DMS 273 treated with DMSO at 0.1 percent for 48 hours (cell line): ENCODE measurements at places on chromosomes 11 and 22.
A peak's percentile ranks its signal among the peaks of the same experiment; 100 is the strongest.

GRCh38 chr22:21594865-21595452 is 27.4 kb downstream of the UBE2L3 start:
- DNase-seq, result no peak

- DNase-seq, result peak; percentile 37
Observed at GRCh38 chr11:77026743-77027142, 7.5 kb upstream of the B3GNT6 start.

DNA sequence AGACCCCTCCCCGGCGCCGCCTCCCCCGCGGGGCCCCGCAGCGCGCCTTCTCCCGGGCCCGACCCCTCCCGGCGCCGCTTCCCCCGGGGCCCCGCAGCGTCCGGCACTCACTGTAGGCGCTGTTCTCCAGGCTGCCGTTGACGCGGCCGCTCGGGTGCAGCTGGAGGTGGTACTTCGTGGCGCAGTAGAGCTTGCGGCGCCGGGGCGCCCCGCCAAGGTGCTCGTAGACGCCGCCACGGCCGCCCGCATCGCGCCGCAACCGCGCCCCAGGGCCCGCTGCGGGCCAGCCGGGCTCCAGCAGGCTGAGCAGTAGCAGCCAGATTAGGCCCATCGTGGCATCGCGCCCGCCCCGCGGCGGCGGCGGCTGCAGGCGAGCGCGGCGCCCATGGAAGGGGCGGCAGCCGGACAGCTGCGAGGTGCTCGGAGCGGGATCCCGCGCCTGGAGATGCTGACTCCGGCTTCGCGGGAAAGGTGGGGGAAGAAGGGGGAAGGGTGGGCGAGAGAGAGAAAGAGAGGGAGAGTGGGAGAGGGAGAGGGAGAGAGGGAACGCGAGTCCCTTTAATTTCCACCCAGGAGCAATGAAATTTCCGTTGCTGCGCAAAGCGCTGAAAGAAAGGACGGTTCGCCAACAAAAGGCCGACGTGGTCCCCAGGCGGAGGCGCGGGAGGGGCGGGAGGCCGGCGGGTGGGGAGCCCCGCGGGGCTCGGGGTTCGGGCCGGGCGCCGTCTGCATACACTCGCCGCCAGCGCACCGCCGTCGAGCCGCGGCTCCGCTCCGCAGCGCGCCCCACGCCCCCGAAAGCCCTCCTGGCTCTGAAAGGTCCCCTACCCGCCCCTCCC is at the start of gene FGF3:
FGF3 (minus strand) TSS at position 814 of the 839 bp plus-strand sequence; CDS start at position 331, 483 bp downstream.
- DNase-seq, result no peak

DNA sequence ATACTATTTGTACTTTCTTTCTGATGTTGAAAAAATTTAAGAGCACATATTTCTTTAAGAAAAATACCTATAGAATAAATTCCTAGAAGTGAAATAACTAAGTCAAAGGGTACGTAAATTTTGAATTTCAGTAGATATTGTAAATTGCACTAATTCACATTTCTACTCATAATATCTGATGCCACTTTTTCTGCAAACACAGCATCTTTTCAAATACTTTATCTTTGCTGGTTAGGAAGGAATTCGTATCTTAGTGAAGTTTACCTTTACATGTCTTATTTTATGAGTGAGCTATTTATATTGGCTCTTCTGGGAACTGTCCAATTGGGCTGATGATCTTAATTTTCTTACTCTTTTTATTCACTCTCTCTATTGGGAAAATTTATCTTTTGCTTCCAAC is 148.2 kb downstream of the DDX10 start:
- DNase-seq, result no peak

- DNase-seq, result no peak
Observed at GRCh38 chr22:19571995-19572394, 47.8 kb upstream of the CLDN5 start.

DNA sequence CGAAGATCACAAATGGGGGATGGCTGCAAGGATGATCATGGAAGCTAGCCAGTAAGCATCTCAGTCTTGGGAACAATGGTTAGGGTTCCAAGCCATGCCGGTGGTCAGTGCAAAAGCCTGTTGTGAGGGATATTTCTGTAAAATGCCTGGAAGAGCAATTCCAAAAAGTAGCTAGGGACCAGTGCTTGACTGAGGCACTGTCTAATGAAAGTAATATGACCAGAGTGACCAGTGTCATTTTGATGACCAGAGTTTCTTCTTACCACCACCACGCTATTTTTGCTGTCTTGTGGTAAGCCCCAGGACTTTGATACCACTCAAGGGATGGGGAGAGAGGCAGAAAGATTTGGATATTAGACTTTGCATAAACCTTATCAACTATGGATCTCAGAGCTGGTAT is 18.4 kb downstream of the GDPD4 start:
- no peak for DNase-seq

DNA sequence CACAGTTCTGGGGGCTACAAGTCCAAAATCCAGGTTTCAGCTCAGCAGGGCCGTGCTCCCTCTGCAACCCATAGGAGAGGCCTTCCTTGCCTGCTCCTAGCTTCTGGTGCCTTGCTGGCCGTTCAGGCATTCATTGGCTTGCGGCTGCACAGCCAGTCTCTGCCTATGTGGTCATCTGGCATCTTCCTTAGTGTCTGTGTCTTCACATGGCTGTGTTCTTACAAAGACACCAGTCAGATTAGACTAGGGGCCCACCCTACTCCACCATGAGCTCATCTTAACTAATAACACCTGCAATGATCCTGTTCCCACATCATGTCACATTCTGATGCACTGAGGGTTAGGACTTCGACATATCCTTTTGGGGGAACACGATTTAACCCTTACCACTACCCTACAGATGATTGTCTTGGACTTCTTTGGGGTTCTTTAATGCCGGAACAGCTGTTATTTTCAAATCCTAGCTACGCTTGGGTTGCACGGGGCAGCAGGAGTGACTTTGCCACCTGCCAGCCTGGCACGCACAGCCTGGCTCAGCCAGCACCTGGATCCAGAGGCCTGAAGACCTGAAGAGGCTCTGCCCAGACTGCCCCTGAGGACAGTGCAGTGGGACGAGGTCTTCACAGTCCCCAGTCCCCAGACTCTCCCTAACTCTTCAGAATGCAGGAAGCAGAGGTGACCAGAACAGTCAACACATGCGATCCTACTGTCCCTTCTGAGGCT is 7.7 kb upstream of the NEAT1 start:
- DNase-seq, result no peak

GRCh38 chr11:17585911-17586695 is 39.0 kb downstream of the OTOG start:
- no peak for DNase-seq

DNA sequence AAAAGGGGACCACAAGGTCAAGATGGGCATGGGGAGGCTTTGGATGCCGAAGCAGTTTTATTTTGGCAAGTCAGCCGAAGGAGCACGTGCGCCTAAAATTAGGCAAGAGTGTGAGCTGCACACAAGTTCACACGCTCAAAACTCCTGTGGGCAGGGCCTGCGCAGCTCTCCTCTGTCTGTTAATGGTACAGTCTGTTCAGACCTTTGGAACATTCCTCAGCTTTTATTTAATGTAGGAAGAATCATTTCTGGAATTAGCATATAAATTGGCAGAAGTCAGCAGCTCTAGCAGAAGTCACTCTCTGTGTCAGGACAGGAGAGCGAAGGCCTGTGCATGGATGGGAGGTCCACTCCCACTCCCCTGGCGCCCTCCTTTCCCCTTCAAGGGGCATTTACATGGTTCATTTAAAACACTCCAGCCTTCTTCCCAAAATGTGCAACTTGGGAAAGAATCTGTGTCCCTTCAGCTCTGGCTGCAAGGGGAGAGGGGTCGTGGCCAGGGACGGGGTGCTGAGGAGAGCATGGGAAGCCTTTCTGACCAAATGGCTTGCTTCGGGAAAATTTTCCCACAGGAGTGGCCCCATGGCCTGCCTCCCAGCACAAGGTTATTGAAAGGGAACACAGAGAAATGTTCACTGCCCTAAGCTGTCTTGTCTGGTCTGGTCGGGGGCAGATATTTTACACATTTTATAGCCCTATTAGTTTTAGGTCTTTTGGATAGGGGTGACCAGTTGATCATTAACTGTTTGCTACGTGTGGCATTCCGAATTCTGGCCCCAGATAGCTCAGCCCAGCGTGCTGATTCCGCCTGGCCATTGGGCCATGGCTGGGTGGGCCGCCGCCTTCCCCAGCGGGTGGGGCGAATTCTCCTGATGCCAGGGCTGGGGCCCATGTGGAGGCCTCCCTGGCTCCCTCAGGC is 43.9 kb upstream of the SMIM38 start:
- no peak for DNase-seq

DNA sequence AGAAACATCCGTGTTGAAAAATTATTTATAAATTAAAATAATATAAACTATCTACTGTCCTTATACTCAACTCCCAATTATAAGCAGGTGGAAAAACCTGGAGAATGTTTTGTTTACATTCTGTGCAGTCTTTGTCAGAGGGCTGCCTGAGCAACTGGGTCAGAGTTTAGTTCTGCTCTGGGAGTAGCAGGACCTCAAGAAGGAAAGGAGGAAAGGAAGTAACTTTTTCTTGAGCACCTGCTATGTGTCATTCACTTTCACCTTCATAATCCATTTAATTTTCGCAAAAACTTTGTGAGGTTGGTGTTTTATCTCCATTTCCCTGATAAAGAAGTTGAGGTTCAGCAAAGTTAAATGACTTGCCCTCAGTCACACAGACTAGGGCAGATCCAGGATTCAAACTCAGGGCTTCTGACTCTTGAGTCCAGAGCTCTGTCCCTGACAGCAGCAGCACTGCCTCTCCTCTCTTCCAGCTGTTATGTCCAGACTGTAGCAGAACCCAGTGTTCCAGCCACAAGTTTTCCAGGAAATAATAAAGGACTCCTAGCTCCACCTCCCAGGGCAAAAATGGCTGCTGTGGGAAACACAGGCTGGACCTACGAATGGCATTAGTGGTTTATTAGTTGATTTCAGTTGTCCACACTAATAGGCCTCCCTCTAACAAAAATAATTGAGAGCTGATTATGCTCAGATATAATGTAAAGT is 6.4 kb downstream of the CD3E start:
- DNase-seq, result no peak

GRCh38 chr11:34330653-34331052 is 27.2 kb downstream of the ABTB2 start:
- no peak for DNase-seq

DNA sequence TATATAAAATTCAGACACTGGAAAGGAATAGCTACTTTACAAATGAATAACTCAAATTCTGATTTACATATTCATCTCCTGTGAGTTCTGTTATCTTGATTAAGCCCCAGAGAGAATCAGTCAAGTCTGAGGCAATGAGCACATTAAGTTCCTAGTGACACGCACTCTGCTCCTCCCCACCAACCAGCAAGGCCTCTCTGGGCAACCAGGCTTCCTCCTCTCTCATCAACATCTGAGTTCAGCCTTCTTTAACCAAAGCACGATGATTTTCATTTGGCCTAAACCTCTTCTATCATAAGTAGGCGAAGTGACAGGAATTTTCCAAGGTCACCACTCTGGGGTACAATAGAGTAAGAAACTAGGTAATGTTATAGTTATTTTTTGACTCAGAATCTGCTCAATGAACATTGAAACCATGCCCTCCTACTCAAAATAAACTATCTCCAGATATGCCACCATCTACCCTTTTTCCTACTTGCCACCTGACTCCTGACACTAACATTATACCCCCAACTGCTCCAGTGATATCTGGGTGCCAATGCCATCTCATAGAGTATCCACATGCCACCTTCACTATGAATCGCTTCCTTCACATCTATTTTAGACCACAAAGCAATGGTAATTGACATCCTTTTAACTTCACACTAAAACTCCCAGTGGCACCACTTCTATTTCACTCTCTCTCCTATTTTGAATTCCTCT is 114.8 kb downstream of the FAM76B start:
- no peak for DNase-seq

GRCh38 chr11:24082241-24082640 is 414.6 kb upstream of the LUZP2 start:
- no peak for DNase-seq

DNA sequence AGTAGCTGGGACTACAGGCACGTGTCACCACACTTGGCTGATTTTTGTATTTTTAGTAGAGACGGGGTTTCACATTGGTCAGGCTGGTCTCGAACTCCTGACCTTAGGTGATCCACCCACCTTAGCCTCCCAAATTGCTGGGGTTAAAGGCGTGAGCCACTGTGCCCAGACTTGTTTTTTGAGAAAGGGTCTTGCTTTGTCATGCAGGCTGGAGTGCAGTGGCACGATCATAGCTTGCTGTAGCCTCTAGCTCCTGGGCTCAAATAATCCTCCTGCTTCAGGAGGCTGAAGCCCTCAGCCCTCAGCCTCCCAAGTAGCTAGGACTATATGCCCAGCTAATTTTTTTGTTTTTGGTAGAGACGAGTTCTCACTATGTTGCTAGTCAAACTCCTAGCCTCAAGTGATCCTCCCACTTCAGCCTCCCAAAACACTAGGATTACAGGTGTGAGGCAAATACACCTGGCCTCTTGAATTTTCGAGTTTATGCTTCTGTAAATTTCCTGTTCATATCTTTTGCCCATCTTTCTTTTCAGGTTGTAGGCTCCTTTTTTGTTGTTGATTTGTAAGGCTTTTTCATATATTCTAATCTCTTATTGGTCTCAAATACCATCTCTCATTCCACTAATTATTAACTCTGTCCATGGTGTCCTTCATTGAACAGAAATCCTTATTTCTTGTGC is 3.4 kb upstream of the RBM4B start:
- no peak for DNase-seq

- DNase-seq, result no peak
Observed at GRCh38 chr22:25137577-25138525, 61.8 kb upstream of the CRYBB3 start.

- no peak for DNase-seq
Observed at GRCh38 chr11:30424844-30425243, 101.9 kb downstream of the ARL14EP start.

- DNase-seq, result no peak
Observed at GRCh38 chr11:132671851-132672370, 860.4 kb downstream of the OPCML start.

- DNase-seq, result no peak
Observed at GRCh38 chr11:130849215-130849568, 67.1 kb downstream of the SNX19 start.

GRCh38 chr11:132058211-132058772 is 687.9 kb downstream of the NTM start:
- no peak for DNase-seq

DNA sequence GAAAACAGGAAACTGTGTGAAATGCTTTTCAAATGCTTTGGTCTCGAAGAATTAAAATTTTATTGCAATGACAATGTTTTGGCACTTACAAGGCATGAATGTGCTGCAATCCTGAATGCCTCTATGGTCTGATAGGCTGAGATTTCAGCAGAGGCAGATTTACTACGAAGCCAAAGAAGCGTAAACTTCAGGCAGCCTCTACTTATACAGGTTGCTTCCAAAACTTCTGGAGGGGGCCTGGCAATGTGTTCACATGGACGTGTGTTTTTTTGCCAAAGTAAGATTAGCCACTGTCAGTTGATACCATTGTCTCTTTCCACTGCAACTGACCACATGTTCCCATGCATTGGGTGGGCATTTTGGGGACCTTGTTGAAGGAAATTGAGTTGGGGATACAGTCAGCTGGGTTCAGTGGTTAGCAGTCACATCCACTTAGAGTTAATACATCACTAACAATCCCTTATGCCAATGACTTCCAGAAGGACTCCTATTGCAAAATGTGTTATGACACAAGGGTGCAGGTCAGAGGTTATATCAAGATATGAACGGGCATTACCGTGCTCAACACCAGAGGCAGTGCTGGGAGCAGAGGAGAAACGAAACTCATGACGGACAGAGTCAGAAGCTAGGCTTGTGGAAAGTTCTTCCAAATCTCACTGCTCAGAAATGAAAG is 48.8 kb downstream of the ABTB2 start:
- DNase-seq, result no peak
